ENCODE measurements at places on chromosomes 12 and 14. TPM values are rescaled to one million over a fixed set of nuclear protein-coding genes. Genes with fewer than 3 reads are reported as not detected.

Gene KCNJ8
- total RNA-seq, result 10.9 TPM

DNA sequence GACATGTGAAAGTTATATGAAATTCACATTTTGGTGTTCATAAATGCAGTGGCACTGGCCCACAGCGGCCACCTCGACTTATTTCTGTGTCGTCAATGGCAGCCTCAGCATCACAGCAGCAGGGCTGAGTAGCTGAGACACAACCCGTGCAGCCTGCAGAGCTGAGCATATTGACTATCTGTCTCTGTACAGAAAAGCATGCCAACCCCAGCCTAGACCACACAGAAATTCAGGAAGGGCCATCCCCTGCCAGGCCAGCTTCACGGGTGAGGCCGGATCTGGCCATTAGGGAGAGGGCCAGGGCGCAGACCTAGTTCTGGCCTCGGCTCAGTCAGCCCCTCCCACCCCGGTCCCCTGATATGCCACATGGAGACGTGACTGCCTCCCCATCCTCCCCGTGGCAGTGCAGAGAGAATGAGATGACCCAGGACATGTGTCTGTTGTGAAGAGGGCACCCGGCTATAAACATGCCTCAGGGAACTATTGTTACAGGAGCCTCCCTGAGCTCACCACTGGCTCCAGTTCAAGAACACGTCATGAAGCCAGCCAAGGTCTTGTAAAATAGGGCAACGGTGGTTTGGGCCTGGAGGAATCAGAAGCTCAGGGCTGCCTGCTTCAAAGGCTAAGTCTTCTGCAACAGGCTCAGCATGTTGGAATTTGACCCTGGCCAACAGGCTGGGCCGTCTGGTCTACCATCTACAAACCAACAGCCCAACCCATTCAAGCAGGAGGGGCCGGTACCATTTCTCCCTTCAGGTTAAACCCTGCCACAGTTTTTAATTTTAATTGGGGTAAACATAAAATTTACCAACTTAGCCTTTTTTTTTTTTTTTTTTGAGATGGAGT lies 25.5 kb downstream of the SCARB1 start:
- DNase-seq, result peak; percentile 64

Gene IL26
- not detected for total RNA-seq

Gene ITPK1
- total RNA-seq, result 41.2 TPM

Gene SDR9C7
- not detected for total RNA-seq

GRCh38 chr12:123465084-123465483 lies 7.1 kb downstream of the SNRNP35 start:
- DNase-seq, result no peak

- DNase-seq, result no peak
Measured at GRCh38 chr12:45305907-45306306, 90.0 kb downstream of the ANO6 start.

DNA sequence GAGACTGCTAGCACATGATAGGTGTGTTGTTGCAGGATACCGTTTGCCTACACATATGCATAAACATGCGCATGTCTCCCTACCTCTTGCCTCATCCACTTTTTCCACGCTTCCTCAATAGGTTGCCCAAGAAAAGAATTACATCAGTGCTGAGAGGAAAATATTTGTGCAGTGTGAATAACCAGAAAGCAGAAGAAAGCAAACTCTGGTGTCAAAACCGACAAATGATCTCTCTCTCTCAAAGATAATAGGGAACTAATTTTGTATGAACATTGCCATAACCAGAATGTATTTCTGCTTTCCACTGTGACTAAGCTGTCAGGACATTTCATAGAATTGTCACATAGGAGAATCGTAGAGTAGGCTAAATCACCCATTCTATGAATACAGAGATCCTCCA lies 1.3 kb downstream of the CLEC7A start:
- DNase-seq, result no peak

Gene KLC1
- total RNA-seq, result 131 TPM

GRCh38 chr14:93535537-93535936 lies 104.8 kb downstream of the UNC79 start:
- no peak for DNase-seq

Gene MANSC1
- total RNA-seq, result 2.1 TPM
